Activated CD4-positive, alpha-beta T cell treated with anti-CD3 and anti-CD28 coated beads, Interleukin-2, Interleukin-4, amounts not matched to agents 100 ng/mL and 50 ng/mL, durations not matched to agents 16 hours and 8 hours (primary cell): ENCODE measurements at places on chromosomes 11 and 22.
A peak's percentile ranks its signal among the peaks of the same experiment; 100 is the strongest.

DNA sequence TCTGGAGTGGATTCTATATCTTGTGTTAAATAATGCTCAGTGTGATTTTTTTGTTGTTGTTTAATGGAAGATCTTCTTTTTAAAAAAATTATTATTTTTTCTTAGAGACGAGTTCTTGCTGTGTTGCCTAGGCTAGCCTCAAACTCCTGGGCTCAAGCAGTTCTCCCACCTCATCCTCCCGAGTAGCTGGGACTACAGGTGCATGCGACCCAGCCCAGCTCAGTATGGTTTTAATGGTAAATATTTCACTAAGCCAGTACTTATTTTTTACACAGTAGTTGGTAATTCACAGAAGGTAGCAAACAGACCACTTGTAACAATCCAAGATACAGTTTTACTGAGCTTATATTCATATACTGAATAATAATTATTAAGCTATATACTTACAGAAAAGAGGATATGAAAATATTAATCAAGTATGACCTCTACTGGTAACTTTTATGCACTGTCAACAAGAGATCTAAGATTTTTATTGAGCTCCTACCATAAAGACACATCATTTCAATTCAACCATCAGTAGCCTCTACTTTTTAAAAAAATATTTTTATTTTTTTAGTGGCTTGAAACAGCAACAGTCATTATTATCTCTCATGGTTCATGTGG is 6.1 kb upstream of the CD59 start:
- no peak for DNase-seq

- DNase-seq: no peak
These were observed 34.0 kb upstream of the A4GALT start for GRCh38 chr22:42754658-42755057.

GRCh38 chr11:12274056-12274455 is 103.3 kb upstream of the PARVA start:
- no peak for DNase-seq

GRCh38 chr11:19466314-19466713 is 225.6 kb upstream of the E2F8 start:
- no peak for DNase-seq

DNA sequence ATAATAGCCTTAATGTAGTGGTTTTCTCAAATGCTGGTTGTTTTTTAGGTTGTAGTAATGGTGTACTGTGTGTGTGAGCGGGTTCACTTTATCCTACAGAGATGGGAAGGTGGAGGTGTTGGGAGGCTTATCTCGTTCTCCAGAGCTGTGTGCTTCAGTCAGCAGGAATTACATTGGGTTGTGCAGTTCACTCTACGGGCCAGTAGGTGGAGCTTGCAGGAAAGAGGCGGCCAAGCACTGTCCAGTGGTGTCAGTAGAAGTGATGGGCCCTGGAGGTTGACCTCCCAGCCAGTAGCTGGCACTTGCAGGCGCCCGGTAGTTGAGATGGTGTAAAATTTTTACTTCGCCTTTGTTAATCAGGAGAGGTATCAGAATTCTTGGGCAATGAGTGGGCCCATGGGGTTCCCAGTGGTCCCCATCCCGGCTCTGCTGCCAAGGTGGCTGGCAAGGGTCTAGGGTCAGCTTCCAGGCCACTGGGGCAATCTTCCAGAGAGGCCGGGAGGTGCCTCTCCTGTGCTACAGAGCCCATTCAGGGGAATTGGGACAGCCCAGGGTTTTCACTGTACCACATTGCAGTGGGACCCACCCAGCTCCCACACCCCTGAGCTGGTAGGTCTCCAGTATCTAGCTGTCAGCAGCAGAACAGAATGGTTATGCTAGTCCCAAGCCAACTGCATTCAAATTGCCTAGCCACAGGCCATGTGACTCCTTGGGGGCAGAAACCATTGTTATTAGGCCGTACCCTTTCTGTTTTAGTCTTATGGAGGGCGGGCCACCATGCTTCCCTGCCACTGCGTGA is 43.9 kb downstream of the BIRC2 start:
- peak; percentile 69 for DNase-seq

- DNase-seq: no peak
These were observed 12.8 kb upstream of the NUCB2 start for GRCh38 chr11:17263769-17264168.

DNA sequence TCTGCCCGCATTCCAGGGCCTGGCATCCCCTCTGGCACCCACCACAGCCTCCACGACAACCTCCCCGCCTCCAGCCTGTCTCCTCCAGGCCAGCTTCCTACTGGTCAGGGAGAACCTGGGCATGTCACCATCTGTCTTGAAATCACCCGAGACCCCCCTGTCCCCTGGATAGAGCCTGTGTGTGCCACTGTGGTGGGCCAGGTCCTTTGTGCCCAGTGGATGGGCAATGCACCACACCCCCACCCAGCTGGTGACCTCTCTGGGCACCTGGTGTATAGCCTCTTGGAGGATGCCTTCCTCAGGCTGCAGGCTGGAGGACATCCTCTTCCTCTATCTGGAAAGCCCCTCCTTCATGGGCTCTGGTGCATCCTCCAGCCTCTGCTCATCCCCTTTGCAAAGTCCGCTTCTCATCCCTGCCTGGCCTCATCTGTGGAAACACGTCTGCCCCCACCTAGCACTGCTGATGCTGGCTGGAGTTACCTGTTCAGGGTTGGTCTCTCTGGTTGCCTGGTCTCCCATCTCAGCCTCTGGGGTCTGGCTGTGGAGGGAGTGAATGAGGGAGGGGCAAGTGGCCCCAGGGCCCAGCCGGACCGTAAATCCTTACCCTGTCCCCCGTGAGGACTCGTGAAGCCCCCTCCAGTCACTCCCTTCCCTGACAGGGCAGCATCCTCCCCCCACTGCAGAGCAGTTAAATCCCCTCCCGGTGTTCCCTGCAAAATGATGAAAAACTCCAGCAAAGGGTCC is 589.6 kb downstream of the TBC1D22A start:
- no peak for DNase-seq

DNA sequence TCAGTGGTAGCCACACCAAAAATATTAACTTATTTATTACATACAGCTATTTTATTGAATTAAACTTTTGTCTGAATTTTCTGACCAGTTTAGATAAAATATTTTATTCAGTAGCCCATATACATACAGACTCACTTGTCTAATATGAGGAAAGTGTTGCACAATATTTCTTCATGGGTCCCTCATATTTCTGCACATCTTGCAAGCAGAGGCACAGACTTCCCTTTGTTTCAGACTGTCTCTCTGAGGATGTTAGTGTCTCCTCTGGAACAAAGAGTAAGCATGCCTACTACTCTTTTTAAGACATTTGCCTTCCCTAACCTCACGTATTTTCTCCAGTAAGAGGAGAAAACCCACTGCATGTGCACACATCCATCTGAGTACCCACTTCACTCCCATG is 81.2 kb downstream of the OR5AK2 start:
- no peak for DNase-seq

- DNase-seq: no peak
These were observed 23.6 kb upstream of the MYOD1 start for GRCh38 chr11:17695454-17696441.

GRCh38 chr22:49405590-49405989 is 422.1 kb downstream of the BRD1 start:
- DNase-seq: no peak

GRCh38 chr11:57904376-57904775 is 119.3 kb upstream of the OR9Q1 start:
- no peak for DNase-seq

DNA sequence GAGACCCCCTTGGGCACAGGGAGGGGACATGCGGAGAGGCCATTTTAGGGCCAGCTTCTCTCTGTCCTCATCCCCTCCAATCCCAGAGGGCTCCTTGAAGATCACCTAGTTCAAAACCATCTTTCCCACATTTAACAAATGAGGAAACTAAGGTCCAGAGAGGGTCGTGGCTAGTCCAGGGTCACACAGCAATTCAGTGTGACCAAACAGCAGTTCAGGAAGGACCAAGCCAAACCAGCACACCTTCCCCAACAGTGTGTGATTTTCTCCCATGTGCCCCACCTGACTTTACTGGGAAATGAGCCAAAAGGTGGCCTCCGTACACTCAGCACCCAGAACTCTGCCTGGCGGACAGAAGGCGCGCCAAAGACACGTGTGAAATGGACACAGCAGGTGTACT is 51.3 kb downstream of the CACNA1I start:
- no peak for DNase-seq

DNA sequence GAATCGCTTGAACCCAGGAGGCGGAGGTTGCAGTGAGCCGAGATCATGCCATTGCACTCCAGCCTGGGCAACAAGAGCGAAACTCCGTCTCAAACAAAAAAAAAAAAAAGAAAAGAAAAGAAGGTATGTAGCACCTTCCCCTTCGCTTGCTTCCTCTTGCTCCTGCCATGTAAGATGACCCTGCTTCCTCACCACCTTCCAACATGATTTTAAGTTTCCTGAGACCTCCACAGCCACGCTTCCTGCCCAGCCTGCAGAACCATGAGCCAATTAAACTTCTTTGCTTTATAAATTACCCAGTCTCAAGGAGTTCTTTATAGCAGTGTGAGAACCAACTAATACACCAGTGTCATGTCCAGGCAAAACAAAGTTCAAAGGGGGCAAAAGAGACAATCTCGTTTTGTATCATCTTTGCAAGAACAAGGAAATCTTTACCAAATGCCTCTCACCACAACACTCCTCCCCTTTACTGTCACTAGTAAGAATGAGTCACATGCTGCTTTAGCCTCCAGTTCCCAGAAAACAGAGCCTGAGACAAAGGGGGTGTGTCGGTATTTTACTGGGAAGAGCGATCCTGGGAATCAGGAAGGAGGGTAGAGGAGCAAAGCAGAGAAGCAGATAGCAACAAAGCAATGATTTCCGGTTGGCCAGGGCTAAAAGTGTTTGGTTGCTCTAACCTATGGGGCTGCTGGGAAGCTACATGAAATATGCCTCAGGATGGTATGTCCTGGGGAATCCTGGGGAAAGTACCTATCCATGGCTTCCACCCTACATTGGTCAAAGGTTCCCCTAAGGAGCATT is 10.5 kb upstream of the MCHR1 start:
- peak; percentile 74 for DNase-seq

GRCh38 chr11:21316591-21316990 is 647.2 kb downstream of the NELL1 start:
- no peak for DNase-seq

- no peak for DNase-seq
These were observed 25.1 kb downstream of the NPAT start for GRCh38 chr11:108197351-108197750.

DNA sequence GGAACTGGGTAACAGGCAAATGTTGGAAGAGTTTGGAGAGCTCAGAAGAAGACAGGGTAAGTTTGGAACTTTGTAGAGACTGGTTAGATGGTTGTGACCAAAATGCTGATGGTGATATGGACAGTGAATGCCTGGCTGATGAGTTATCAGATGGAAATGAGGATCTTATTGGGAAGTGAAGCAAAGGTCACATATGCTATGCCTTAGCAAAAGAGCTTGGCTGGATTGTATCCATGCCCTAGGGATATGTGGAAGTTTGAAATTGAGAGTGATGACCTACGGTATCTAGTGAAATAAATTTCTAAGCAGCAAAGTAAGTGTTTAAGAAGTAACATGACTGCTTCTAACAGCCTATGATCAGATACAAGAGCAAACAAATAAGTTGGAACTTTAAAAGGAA is 17.8 kb downstream of the BBOX1 start:
- DNase-seq: no peak

DNA sequence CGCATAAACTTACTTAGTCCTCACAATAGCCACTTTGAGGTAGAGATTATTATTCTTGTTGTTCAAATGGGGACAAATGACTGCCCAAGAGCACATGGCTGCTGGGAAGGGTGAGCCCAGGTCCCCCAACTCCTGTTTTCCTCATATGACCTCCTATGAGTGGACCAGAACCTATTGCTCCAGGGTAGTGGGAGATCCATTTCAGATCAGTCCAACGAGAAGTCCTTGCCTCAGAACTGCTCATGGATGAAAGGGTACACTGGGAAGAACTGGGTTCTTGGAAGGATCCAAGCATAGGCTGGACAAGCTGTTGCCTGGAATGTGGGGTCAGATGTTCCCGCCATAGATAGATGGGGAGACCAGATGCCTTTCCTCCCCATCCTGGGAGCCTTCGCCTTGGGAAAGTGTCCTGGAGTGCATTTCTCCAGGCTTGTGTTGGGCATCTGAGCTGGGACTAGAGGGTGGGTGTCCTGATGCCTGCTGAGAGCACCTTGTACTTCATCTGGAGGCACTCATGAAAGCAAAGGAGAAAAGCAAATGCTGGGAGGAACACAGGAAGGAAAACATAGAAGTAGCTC is 146.3 kb upstream of the B3GAT1 start:
- DNase-seq: no peak

GRCh38 chr11:70089631-70090030 is 11.5 kb downstream of the ANO1 start:
- DNase-seq: no peak

DNA sequence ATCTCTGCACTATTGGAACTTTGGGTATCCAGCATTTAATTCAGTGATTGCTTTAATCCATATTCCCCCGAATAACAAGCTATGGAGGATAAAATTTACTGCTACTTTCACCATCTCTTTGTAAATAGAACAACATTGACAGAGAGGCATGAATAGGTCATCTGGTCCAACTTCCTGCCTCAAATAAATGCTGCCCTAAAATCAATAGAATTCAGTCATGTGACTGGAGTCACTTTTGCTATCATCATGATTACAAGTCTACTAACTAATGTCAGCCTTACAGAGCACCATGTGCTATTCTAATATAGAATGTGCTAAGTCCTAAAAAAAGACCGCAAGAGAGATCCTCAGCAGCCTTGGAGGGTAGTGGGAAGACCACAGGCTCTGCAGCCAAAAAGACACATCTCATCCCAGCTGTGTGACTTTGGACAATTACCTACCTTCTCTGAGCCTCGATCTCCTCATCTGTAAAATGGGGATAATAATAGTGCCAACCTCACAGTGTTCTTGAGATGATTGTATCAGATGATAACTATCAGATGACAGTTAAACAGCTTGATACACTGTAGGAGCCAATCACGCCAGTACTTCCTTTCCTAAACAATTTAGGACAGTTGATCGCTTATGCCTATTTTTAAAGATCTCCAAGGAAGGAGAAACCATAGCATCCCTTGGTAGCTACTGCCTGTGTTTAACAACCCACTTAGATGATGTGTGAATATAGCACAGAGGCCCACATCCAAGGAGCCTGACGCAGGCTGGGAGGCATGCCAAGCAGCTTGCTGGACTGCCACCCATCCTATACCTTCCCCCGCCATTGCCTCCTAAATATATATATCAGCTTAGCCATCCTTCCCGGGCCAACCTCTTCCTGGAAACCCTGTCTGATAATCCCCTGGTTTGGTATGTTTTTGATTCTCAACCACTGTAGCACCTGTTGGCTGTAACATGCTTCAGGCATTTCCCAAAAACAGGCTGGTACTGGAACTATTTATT is 77.3 kb upstream of the PHF21A start:
- no peak for DNase-seq

DNA sequence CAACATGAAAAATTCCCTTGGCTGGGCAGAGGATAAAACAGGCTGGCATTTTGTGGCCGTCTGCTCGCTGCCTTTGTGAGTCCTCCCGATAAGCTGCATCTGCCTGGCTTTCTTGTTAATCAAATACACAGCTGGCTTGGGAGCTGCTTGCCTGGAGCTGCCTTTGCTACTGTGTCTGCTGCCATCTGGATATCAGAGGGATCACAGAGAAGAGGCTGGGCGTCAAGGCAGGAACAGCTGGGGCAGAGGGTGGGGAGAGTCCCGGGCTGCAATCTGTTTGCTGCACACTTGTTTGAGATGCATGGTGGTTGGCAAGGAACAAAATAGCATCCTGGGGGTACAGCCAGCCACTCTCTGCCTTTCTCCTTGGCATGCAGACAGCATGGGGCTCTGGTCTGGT is 36.0 kb downstream of the COMMD9 start:
- no peak for DNase-seq
